ENCODE measurements at places on chromosomes 6 and 20.

GRCh38 chr6:153947808-153948447 lies 91.1 kb upstream of the OPRM1 start:
- DNase-seq, result no peak

DNA sequence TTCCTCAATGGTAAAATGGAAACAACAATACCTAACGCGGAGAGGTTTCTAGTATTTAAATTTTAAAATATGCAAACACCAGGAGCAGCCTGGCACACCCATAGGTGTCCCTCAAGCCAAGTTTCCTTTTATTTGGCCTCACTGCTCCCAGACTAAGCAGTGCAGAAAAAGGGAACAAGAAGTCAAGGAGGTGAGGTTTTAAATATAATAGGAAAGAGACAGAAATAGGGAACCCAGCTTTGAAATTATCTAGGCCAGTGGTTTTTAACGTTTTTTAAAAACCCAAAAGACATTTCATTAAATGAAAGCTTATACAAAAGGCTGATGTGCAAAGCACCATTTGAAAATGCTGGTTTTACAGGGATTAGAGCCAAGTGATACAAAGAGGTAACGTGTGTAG lies 109.6 kb downstream of the SLC22A3 start:
- DNase-seq, result no peak

DNA sequence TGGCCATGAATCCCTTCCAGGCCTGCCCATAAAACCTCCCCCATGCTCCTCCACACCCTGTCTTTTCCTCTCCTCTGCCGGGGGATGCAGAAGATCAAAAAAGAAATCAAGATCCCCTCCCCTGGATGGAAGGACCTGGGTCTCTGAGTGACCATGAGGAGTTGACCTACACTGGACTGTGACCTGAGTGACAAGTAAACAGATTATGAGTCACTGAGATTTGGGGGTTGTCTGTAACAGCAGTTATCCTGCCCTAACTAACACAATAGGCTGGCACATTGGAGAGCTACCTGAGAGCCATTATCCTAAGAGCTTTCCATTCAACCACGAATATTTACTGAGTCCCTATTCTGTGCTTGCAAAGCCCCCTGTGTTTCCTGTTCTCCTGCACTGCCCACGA lies 28.4 kb upstream of the SIRPA start:
- no peak for DNase-seq

- no peak for DNase-seq
Measured at GRCh38 chr6:15653581-15653980, 9.2 kb downstream of the DTNBP1 start.

DNA sequence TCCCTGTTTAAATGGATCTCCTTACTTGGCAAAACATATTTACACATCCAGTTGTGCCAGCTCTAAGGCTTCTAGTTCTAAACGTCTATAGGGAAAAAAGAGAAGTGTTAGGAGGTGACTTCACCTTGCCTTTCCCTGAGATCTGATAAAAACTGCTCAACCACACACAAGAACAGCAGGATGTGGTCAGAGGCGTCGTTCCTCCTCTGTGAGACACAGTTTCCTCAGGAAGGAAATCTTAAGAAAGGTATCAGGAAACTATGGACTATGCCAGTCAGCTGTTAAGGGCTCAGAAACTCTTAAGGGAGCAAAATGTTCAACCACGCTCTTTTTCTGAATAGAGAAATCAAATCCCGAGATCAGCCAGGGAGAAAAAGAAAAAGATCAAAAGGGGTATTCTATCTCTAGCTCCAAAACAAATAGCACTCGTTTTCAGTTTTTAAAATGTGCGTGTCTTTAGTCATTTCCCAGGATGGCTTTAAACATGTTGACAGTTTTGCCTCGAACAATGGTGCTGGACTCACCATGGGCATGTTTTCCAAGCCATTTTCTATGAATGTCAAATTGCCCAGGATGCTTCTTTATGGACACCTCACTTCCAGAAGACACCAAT lies 154.5 kb downstream of the HACE1 start:
- no peak for DNase-seq

DNA sequence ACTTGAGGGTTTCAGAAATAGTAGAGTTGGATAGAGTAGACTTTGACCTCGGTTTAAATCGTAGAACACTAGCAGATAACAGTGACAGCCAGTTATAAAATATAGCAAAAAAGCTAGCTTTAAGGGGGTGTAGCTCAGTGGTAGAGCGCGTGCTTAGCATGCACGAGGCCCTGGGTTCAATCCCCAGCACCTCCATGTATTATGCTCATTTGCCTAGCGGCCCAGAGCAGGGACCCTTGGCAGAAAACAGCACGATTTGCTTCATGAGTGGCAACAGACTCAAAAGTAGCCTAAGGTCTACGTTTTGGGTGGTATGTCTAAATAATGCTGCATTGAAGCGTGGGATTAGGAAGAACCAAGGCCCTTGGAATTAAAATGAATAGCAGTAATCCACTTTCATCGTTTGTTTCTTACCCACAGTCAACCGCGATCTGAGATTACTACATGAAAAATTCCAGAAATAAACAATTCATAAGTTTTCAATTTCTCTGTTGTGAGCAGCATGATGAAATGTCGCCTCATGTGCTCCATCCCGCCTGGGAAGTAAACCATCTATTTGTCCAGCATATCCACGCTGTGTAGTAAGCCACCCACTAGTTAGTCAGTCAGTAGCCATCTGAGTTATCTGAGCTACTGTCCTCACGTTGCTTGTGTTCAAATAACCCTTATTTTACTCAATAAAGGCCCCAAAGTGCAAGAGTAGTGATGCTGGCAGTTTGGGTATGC lies 184.9 kb downstream of the GPX5 start:
- no peak for DNase-seq

DNA sequence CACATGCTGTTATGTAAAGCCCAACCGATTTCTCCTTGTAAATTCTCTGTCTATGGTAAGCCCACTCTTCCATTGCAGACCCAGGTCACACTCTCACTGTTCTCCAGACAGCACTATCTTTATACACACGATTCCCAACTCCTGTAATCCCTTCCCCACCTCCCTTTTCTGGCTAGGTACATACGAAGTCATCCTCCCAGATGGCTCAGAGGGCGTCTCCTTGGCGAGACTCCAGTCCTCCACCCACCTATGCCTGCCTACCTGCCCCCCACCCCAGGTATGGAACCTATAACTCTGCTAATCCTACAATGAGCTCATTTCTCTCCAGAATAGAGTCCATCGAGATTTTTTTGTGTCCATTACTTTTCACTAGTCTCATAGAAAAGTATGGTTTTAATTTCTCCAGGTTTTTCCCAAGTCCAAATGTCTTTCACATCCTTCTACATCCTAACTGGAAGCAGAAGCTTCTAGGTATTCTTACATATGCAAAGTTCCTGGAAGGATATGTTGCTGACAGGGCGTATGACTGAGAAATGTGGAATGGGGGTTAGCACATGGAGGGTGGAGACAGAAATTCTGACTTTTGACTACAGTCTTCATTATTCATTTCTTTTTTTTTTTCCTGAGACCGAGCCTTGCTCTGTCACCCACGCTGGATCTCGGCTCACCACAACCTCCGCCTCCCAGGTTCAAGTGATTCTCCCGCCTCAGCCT lies 22.8 kb downstream of the SCML4 start:
- DNase-seq, result no peak

GRCh38 chr6:2155206-2155605 lies 90.2 kb downstream of the GMDS start:
- no peak for DNase-seq

DNA sequence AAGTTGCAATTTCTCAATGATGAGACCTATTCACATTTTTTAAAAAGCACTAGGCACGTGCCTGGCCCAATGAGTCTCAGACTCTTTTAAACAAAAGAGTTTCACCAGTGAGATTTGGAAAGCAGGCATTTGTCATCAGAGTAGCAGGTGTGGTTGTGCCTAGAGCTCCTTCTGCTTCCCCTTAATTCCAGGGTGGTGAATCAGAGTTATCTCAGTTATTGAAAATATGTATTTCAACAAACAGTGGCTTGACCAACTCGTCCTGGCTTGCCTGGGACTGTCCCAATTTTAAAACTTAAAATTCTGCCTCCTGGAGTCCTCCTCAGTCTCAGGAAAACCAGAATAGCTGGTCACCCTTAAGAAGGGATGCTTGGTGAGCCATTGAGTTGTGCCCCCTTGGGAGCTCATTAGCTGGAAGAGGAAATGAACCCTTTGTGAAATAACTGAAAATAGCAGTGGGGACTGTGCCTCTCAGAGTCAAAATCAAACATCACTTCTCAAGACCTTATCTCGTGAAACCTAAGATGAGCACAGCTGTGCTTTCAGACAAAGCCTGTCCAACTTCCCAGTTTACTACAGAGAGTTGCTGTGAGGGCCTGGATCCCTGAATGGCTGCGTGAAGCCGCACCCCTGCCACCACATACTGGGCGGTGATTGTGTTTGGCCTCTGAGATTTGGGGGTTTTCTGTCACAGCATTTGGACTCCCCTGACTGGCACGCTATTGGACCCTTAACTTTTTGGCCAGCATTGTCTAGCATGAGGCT lies 116.3 kb downstream of the ANKRD60 start:
- DNase-seq, result peak; percentile 31

- DNase-seq, result no peak
Measured at GRCh38 chr20:59259946-59260345, 40.5 kb upstream of the EDN3 start.

DNA sequence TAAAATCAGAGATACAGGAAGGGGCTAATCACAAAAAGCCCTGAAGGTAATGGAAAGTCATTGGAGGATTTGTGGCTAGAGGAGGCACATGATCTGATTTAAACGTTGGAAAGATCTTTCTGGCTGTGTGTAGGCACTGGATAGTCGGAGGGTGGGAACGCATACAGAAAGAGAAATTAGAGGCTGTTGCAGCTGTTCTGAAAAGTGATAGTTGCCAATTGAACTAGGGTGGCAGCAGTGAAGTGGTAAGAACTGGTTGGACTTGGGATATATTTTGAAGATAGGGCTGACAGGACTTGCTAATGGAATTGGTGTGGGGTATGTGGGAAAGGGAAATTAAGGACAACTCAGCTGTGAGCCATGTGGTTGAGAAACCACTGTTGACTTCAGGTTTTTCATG lies 223.6 kb downstream of the OGFRL1 start:
- no peak for DNase-seq

Data from GM04504 (cell line).